ENCODE measurements at places on chromosomes 13 and 19.

- H3K27me3 ChIP-seq: no peaks in the 10 kb centered on the region
- H3K4me1 ChIP-seq: no peaks in the 10 kb centered on the region
- DNase-seq: no peak
These were observed 280.0 kb downstream of the SHISA2 start for GRCh38 chr13:25771641-25772478.

GRCh38 chr19:17725422-17726078 is 6.3 kb downstream of the MAP1S start:
- peaks cover 28% of the 10 kb centered on the region for H3K36me3 ChIP-seq
- H3K27ac ChIP-seq: no peak overlapping the region
- no peaks in the 10 kb centered on the region for H3K27me3 ChIP-seq
- H3K4me3 ChIP-seq: no peak overlapping the region
- H3K4me1 ChIP-seq: peaks cover 18% of the 10 kb centered on the region
- no peak for DNase-seq

GRCh38 chr19:36169084-36169760 is 17.0 kb upstream of the COX7A1 start:
- peaks cover 29% of the 10 kb centered on the region for H3K36me3 ChIP-seq
- no peak overlapping the region for H3K4me3 ChIP-seq
- DNase-seq: no peak

GRCh38 chr19:9847087-9847671 is 12.1 kb downstream of the PIN1 start:
- peaks cover 12% of the 10 kb centered on the region for H3K36me3 ChIP-seq
- peak overlapping the region; percentile 58 for H3K27ac ChIP-seq
- no peaks in the 10 kb centered on the region for H3K27me3 ChIP-seq
- H3K4me1 ChIP-seq: peaks cover 21% of the 10 kb centered on the region
- no peak for DNase-seq
- H3K4me3 ChIP-seq: no peak overlapping the region

DNA sequence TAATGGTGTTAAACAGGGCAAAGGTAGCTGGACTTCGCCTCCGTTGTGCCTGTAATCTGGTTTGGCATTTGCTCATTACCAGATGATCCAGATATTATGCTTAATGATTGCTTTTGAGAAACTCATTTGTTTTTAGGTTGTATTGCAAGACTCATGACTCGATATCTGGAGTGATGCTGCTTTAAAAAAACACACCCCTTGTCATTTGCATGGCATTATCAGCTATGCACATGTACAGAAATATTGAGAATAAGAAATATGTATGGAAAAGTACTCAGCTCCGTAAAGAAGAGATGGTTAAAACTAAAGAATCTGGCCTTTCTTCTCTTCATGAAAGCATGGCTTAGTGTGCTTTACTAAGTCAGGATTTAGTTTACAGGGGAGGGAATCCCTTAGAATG is 95.0 kb downstream of the ARHGEF7 start:
- no peak overlapping the region for H3K4me3 ChIP-seq
- DNase-seq: no peak
- peaks cover 28% of the 10 kb centered on the region for H3K36me3 ChIP-seq
- no peaks in the 10 kb centered on the region for H3K27me3 ChIP-seq

DNA sequence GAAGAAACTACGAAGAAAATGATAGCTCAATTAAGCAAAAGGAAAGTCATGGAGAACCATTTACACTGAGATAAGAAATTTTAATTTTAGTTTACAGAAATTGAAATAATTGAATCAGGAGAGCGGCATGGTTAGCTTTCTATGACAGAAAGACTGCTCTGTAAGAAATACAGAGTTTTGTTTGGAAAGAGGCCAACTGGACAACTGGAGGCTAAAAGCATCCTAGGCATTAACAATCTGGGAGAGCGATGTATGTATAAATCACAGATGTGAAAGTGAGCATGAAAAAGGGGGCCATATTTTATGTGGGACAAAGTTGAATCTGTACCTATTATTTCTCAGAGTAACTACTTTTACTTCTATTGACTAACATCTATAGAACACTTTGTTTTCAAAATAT is 1608.8 kb upstream of the PCDH20 start:
- H3K4me3 ChIP-seq: no peak overlapping the region
- no peak for DNase-seq
- H3K27ac ChIP-seq: no peak overlapping the region
- no peaks in the 10 kb centered on the region for H3K4me1 ChIP-seq

- no peak overlapping the region for H3K4me3 ChIP-seq
- peaks cover 41% of the 10 kb centered on the region for H3K4me1 ChIP-seq
- H3K36me3 ChIP-seq: no peaks in the 10 kb centered on the region
- peaks cover 41% of the 10 kb centered on the region for H3K27me3 ChIP-seq
These were observed 1.7 kb downstream of the PDE4A start for GRCh38 chr19:10422046-10422461.

GRCh38 chr19:55642153-55643002 is 1.1 kb upstream of the ZNF581 start:
- H3K4me3 ChIP-seq: peak overlapping the region; percentile 96
- peaks cover 57% of the 10 kb centered on the region for H3K4me1 ChIP-seq
- DNase-seq: no peak
- no peaks in the 10 kb centered on the region for H3K36me3 ChIP-seq

DNA sequence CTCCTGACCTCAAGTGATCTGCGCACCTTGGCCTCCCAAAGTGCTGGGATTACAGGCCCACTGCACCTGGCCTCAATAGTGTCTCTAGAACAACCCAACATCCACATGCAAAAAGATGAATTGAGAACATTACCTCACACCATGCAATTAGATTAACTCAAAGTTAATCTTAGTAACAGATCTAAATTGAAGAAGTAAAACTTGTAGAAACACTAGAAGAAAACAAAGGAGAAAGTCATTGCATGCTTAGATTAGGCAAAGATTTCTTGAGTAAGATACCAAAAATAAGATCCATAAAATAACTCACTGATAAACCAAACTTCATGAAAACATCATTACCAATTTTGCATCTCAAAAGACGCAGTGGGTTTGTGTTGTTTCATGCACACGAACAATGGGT is 2.8 kb downstream of the CPAMD8 start:
- no peak overlapping the region for H3K4me3 ChIP-seq
- DNase-seq: no peak
- peaks cover 7% of the 10 kb centered on the region for H3K27me3 ChIP-seq

GRCh38 chr13:33545492-33545891 is 259.9 kb upstream of the STARD13 start:
- H3K4me3 ChIP-seq: no peak overlapping the region
- H3K4me1 ChIP-seq: peaks cover 22% of the 10 kb centered on the region
- H3K36me3 ChIP-seq: no peaks in the 10 kb centered on the region
- H3K27ac ChIP-seq: no peak overlapping the region
- no peak for DNase-seq
- H3K27me3 ChIP-seq: no peaks in the 10 kb centered on the region
